GM12892 (cell line): ENCODE measurements at places on chromosomes 16 and 17.

GRCh38 chr17:49834118-49834743 lies 13.6 kb downstream of the TAC4 start:
- DNase-seq: no peak

DNA sequence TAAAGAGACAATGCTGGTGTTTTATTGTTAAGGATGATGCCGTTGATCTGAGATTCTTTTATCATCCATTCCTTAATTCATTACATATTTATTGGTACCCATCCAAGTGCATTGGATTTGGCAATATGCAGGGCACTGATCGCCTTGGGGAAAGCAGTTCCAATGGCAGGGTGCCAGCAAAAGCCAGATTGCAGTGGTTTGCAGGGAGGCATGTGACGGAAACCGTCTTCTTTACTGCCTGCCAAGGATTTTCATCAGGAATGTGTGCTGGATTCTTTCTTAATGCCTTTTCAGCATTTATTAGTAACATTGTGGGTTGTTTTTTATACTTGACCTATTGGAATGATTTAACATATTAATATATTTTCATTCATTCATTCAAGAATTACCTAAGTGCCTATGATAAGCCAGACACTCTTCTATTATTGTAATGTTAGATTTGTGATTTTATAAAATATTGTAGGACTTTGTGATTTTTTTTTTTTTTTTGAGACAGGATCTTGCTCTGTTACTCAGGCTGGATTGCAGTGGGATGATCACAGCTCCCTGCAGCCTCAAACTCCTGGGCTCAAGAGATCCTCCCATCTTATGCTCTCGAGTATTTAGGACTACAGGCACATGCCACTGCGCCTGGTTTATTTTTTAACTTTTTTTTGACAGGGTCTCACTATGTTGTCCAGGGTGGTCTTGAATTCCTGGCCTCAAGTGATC lies 93.4 kb upstream of the TNRC6A start:
- DNase-seq: no peak

GRCh38 chr16:49608779-49609178 lies 235.2 kb downstream of the C16orf78 start:
- no peak for DNase-seq

GRCh38 chr16:84885342-84885910 lies 65.6 kb downstream of the CRISPLD2 start:
- DNase-seq: no peak

- DNase-seq: no peak
Measured at GRCh38 chr17:75565066-75565465, 22.5 kb upstream of the MYO15B start.

- no peak for DNase-seq
Measured at GRCh38 chr16:67161595-67162058, 1.9 kb downstream of the FBXL8 start.

DNA sequence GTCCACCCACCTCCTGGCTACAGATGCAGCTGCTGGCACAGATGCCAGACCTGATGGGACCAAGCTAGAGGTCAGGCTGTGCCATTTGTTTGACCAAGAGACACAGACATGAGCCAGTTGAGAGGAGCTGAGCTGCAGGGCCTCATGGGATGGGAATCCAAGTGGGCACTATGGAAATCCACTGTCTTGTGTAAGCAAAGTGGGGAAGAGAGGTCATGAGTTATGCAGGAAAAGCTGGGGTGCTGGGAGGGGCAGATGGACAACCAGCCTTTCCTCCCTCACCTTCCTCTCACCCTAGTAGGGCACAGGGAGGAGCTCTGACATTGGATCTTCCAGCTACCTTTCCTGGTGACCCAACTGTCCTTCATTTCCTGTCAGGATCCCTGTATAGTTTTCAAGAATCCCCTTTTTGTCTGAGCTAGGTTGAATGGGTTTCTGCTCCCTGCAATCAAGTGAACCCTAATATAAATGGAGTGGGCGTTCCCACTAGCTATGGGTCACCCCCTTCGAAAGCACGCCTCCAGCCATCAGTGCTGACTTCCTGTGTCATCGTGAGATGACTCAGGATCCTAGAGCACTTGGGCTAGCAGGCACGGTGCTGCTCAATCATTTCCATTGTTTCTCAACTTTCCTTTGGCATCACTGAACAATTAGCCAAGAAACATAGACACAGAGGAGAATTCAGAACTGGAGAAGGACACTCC lies 13.6 kb downstream of the ATPAF2 start:
- peak; percentile 48 for DNase-seq

GRCh38 chr17:76772842-76773525 lies 35.1 kb downstream of the MFSD11 start:
- no peak for DNase-seq

- no peak for DNase-seq
Measured at GRCh38 chr17:47686664-47687327, 7.2 kb upstream of the TBKBP1 start.

GRCh38 chr16:74568961-74569631 lies 37.8 kb downstream of the GLG1 start:
- DNase-seq: no peak

DNA sequence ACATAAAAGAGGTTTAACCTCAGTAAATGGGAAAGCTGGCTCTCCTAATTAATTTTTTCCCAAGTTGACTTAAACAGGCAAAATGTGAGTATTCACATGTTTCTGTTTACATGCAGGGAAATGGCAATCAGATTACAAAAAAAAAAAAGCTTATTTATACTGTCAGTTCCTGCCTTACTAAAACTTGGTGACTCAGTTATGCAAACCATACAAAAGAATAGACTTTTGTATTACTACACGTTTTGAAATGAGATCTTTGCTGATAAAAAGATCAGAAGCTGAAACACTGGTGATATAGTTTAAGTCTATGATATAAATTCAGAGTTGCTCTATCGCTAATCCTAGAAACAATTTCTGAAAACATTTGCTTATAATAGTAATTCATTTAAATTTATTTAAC lies 9.4 kb upstream of the KCNJ2 start:
- DNase-seq: no peak

DNA sequence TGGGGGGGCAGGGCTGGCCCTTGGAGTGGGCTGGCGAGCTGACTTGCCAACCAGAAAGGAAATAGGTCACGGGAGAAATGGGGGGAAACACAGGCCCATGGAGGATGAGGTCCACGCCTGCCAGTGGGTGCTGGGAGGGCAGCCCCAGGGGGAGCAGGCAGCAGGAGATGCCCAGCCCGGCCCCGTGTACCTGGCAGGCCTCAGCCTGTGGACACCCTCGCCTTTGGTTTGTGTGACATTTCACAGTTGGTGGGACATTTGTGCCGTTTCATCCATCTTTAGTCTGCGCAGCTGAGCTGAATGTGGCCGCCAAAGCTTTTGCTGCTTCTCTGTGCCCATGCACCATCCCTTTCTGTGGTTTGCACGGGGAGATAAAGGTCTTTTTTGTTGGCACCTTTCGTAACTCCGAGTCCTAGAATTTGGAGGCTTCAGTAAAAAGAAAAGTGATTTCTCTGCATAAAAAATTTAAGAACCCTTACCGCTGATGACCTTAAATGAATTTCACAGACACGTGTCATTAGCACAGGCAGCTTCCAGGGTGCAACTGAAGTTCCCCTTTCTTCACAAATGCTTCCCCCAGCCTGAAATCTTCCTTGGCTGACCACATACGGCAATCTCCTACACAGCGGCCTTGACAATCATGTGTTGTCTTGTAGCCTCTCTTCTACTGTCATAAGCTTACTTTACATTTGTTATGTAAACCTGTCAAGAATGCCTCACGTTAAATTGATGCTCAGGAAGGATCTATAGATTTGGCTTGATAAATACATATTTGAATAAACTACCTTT lies 193.6 kb downstream of the RPTOR start:
- DNase-seq: peak; percentile 33

DNA sequence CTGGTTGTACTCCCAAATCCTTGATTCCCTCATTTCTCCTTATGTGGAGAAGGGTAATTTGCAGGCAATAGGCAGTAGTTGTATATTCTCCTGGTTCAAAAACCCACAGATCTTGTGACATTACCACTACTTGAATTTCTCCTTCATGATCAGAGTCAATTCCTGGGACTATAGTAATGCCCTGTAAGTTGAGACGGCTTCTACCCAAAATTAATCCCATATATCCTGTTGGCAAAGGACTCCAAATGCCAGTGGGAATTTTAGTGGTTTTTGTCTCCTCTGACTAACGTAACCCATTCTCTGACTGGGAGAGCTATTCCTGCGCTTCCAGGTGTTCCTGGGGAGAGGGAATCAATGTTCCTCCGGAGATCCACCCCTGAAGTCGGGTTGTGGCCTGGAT lies 11.6 kb upstream of the ZNF689 start:
- DNase-seq: no peak

GRCh38 chr16:62853887-62854286 lies 817.6 kb upstream of the CDH8 start:
- DNase-seq: no peak

- DNase-seq: no peak
Measured at GRCh38 chr17:34398990-34399389, 36.0 kb upstream of the CCL1 start.

DNA sequence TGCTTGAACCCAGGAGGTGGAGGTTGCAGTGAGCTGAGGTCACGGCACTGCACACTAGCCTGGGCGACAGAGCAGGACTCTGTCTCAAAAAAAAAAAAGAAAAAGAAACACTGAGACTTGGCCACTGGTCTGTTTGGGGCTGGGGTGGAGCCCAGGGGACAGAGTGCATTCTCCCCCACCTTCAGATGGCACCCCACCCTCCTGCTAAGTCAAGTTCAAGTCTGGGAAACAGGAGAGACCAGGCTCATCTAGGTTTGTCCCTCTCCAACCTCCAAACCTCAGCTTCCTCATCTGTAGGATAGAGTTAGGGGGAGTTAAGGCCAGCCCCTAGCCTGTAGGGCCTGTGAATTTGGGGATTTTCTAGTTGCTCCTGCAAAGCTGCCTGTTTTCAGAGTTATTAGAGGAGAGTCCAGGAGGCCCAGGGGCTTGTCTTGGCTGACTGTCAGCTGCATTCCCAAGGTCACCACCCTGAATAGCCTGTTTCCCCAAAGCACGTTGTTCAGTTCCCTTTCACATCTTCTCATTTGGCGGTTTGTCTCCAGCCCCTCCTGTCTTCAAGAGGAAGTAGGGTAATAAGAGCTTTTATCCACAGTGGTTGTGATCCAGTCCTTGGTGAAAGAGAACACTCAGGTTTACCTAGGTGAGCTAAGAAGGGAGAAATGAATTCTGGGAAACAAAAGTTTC lies 2.2 kb downstream of the MT3 start:
- no peak for DNase-seq

- no peak for DNase-seq
Measured at GRCh38 chr16:13314633-13315032, 413.2 kb downstream of the SHISA9 start.

DNA sequence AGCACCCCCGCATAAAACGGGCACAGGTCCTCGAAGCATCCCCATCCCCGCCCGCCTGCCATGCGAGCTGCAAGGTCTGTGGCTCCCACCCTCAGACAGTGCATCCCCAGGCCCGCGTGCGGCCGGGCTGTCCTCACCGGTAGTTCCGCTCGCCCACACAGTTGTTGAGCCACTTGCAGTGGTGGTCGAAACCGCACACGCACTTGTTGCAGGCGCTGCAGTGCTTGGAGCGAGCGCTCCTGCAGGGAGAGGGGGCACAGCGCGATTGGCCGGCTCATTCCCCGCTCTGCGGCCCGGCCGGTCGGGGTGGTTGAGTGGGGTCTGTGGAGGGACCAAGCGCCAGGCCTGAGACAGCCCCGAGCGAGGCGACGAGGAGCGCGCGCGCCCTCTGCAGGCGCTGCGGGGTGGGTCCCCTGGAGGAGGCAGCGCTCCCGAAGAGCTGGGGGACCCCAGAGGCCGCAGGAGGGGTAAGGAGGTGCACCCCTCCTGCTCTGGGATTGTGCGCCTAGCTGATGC lies 6.0 kb upstream of the TPPP3 start:
- DNase-seq: peak; percentile 85

DNA sequence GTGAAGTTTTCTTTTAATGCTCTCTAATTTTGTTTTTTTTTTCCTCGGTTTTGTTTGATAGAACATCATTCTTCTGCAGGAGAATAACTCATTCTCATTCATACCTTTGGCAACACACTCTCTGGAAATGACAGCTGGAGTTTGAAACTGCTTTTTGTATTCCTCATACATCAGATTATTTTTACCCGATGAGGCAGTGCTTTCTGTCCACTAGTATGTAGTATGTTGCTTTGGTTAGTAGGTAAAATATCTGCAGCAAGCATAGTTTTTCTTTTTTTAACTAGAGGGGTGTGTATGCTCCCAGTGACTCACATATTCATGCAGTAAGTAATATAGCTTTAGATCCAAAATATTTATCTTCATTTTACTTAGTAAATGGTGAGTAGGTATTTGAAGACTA lies 6.4 kb downstream of the PRKCA start:
- no peak for DNase-seq

DNA sequence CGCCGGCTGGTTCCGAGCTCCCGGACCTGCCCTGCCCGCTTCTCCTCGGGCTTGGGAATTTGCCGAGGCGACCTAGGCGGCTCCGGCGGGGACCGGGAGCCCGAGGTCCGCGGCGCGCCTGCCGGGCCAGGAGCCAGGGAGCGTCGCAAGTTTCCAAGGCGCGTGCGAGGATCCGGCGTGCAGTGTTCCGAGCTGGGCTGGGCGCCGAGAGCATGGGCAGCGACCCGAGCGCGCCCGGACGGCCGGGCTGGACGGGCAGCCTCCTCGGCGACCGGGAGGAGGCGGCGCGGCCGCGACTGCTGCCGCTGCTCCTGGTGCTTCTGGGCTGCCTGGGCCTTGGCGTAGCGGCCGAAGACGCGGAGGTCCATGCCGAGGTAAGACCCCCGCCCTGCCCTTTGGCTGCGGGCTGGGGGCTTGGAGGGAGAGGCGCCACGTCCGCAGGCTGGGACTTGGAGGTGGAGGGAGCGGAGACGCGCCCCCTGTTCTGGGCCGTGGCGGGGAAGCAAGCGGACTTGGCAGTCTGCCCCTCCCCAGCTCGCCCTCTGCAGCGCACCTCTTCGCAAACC lies 668 bp downstream of the MMP15 start:
- DNase-seq: no peak

- no peak for DNase-seq
Measured at GRCh38 chr17:70912716-70913485, 743.6 kb downstream of the KCNJ2 start.

DNA sequence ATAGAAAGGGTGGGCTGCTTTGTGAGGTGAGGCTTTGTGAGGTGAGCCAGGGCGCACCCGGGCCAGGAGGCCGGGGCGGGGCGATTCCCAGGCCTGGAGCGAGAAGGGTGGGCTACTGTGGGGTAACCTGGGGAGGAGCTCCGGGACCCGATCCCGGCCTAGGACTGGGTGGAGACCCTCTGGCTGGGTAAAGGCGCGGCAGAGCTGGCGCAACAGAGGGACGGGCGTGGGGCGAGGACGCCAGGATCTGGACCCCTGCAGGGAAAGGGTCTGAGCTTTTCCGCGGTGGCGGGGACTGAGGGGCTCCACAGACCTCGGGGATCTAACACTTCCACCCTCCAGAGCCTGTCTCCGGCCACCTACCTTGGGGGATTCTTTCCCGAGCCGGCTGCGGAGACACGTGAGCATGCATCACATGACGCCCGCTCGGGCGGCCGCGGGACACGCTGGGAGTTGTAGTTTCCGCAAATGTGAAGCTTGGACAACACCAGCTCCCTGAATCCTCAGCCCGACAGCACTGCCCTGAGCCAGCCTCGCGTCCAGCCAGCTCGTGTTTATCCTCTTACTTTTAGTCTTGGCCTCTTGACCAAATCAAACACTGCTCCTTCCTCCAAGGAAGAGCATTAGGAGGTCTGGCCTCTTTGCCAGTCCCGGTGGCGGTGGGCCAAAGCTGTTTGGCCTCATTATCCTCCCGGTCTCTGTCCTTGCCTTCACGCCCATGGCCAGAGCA lies at the start of gene SLC38A7:
Gene SLC38A7 (minus strand): TSS at position 417 of the 730 bp plus-strand sequence. CDS start 4,644 bp downstream, outside the sequence.
- DNase-seq: peak; percentile 92
